ENCODE measurements at places on chromosomes 6 and 20.

- no peak for DNase-seq
Measured at GRCh38 chr20:48189181-48189580, 403.9 kb upstream of the SULF2 start.

- no peak for DNase-seq
Measured at GRCh38 chr6:130975325-130975724, 87.7 kb downstream of the EPB41L2 start.

DNA sequence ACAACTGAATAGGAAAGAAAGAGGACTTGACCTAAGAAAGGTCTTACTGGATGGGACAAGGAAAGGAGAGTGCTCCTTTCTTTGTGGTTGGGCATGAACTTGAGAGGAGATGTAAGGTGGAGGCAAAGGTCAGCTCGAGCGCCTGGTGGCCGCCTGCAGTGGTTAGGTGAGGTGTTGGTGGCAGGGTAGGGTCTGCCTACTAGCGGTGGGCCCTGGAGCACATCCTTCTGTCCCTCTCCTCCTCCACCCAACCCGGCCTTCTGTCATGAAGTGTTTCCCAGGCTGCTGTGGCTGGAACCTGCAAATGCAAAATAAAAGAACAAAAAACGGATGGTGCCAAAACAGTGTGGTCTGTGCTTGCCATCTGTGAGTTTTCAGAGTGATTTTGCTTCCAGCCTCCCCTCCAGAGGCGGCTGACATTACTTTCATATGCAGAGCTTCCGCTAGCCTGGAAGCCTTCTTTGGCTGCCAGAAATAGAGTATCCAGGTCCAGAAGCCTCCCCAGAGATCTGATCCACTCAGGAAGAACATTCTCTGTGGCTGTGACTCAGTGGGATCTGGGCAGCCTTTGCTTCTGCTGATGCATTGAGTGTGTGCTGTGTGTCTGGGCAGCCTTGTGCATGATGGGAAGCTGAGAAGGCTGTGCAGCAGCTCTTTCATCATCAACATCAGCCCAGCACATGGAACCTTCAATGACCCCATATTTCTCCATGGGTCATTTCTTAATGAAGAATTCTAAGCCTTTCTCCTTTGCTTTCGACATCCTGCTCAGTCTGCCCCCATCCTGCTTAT, 79.8 kb upstream of the FAM184A start:
- no peak for DNase-seq

DNA sequence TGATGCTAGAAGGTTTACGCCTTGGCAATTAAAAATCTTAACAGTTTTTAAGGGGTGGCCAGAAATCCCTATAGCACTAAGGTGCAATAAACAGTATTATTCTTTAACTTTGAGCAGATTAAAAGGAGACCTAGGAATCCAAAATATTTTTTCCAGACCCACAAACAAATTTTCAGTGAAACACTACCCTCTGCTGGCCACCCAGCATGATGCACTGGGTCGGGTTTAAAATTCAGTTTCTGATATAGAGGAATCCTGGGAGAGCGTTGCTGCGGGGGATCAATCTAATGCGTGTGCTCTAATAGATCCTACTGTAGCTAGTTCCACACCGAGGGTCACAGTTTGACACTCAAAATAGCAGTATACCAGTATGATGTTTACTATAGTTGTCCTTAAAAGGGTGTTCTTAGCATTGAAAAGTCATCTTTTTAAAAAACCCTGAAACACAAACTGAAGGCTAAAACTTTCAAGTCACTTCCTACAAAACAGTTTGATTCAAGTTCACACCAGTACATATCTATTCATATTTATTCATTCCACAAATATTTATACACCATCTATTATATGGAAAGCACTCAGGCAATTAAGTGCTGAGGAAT, 10.2 kb downstream of the UBE3D start:
- DNase-seq: no peak
